AML-193 (cell line): ENCODE measurements at places on chromosomes 2 and 18.

- no peak for DNase-seq
These were observed 340.4 kb downstream of the NRXN1 start for GRCh38 chr2:50691513-50691912.

DNA sequence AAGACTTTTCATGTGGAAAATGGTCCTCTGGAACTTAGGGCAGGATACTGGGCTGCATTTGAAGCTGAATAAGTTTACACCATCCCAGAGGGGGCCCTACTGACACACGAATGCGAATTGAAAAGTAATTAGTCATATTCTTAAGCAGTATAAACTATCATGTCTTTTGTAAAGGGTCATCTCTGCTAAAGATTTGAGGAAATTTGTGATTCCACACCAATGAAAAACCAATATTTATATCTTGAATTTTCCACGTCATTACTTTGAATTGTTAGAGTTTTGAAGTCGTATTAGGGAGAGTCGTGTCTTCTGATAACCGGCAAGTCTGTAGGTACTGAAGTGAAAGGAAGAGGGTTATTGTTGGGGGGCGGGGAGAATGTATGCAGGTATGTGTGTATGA, 4.1 kb upstream of the OTX1 start:
- DNase-seq: no peak

DNA sequence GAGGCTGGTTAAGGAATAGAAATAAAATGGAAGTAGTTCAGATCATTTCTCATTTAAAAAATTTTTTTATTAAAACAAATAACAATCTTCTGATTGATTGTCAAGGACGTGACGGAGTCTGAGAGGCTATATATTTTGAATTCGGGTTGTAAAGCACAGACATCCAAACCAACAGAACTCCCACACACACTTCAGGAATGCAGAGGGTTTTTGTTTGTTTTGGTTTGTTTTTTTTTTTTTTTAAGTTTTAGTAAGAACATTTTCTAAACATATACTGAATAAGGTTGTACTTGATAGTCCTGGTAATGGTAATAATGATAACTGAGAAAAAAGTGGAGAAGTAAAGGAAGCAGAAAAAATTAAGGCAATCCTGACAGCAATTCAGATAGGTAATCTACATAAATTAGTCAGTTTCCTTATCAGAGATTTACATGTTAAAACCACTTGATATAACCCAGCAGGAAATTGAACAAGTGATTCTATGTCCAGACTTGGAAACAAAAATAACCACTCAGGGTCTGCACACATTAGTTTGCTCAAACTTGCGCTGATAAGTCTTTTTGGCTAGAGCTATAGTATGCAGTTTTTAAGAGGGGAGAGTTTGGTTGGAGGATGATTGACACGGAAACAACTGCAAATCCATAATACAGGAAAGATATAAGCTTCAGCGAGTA, 51.5 kb upstream of the CTAGE1 start:
- no peak for DNase-seq

DNA sequence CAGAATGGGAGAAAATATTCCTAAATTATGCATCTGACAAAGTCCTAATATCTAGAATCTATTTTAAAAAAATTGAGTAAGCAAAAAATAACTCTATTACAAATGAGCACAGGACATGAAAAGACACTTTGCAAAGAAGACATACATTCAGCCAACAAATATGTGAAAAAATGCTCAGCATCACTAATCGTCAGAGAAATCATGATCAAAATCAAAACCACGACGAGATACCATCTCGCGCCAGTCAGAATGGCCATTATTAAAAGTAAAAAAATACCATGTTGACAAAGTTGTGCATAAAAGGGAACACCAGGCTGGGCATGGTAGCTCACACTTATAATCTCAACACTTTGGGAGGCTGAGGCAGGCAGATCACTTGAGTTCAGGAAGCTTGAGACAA, 63.5 kb downstream of the EVA1A start:
- DNase-seq: no peak

- DNase-seq: no peak
These were observed 96.2 kb upstream of the B3GNT7 start for GRCh38 chr2:231299267-231299666.

DNA sequence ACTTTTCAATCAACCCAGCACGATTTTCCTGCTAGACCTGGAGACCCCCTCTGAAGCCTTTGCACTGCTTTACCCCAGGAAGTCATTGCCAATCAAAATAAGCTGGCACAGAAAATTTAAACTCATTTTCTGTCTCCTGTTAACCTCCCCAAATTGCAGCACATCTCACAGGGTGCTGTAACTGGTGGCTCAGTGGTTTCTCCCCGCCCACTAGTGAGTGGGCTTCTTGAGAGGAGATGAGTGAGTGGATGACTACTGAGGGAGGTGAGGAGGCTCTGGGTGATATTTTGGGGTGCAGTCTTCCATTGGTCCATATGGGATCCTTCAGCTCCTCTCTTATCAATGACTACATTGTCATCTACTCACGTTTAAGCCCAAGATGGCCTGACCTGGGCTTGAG, 239.8 kb upstream of the HS6ST1 start:
- DNase-seq: no peak

DNA sequence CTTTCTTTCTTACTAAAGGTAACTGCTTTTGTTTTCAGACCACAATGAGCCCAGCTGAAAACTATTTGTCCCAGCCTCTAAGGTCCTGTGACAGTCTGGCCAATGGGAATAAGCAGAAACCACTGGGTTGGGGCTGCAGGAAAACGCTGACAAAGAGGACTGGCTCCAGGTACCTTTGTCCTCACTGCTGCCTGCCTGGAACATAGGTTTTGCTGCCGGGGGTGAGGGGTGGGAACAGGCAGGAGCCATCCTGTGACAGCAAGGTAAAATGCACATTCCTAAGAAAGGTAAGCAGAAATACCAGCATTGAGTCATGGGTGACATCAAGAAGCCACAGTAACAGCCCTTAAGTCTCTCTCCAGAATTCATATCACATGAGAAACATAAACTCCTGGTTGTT, 21.6 kb downstream of the PTPN2 start:
- no peak for DNase-seq

- no peak for DNase-seq
These were observed 202.5 kb downstream of the CTNNA2 start for GRCh38 chr2:79715338-79715737.

DNA sequence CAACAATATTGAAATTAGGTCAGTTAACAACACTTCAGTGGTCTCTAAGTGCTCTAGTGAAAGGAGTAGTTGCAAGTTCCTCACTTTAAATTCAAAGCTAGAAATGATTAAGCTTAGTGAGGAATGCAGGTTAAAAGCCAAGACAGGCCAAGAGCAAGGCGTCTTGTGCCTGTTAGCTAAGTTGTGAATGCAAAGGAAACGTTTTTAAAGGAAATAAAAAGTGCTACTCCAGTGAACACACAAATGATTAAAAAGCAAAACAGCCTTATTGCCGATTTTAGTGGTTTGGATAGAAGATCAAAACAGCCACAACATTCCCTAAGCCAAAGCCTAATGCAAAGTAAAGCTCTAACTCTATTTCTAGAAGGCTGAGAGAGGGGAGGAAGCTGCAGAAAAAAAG, 44.7 kb downstream of the ANTXR1 start:
- no peak for DNase-seq

GRCh38 chr2:58715344-58715743, 474.2 kb upstream of the FANCL start:
- DNase-seq: no peak

DNA sequence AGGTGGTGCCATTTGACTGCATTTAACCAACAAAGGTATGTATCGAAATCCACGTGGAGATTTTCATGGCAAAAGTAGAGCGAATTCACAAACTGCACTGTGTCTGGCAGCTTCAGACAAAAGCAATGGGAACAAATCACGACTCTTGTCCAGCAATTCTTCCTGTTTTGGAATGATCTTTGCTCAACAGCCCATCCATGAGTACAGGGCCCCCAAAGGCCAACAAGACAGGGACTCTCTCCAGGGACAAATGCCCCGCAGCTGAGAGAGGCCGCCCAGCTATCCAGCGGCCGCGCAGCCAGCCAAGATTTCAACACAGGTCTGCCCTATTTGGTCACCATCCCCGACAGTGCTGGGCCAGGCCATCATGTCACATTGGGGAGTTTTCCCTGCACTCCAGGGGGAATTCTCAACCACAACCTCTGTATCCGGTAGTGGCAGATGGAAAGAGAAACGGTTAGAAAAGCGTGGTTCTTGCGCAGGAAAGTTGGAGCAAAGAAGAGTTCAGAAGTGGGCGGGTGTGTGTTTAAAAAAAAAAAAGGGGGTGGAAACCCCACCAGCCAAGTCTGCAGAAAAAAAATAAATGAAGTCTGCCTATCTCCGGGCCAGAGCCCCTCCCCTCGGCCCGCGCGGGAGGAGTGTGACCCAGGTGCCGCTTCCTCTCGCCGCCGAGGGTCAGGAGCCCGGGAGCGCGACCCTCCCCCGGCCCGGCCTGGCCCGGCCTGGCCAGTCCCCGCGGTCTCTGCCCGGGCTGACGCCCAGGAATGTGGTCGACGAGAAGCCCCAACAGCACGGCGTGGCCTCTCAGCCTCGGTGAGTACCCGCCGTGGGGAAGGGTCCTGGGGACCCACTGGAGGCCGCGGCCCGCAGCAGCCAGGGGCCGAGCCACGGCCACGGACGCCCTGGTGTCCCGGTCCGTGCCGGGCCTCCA, at the start of gene GYPC:
GYPC (plus strand) TSS at position 659 of the 931 bp plus-strand sequence; CDS start at position 765, 106 bp downstream.
- DNase-seq: peak; percentile 69

DNA sequence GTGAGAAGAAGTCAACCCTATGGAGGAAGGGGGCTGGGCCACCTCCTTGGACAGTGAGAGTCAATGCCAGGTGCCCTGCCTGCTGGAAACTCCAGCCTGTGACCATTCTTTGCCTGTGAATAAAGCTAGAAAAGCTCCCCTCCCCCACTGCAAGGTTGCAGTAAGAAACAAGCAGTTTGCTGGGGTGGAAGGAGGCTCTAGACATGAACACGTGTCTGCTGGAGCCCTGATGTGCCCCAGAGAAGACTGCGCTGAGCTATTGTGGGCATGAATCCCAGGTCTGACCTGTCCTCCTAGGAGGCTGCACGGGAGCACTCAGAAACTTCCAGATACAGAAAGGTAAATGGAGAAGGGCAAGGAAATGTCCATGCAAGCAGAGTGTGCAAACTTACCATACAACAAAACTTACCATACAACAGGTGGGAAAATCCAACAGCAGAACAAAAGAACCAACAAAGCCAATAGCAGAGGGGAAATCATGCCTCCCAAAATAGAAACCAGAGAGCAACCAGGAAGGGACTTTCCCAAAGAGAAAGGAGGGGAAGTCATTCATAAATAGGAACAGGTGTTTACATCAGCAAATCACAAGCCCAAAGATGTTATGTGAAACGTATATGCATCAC, 278.7 kb downstream of the BCL2 start:
- DNase-seq: no peak

DNA sequence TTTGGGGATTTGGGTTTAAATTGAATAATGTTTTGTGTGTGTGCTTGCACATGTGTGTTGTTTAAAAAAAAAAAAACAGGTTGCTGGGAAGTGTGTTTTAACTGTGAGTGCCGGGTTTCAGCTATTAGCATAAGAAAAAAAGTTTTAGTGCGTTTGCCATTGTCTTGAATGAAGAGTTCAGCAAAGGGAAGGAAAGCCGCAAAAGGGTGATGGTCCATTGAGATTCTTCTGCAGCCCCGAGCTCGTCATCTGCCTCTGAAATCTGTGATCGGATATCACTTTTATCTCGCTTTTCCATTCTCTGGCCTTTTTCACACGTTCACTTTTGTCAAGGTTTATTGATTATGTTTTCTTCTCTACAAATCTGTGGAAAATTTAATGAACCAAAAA, 4.7 kb downstream of the GLI2 start:
- no peak for DNase-seq

DNA sequence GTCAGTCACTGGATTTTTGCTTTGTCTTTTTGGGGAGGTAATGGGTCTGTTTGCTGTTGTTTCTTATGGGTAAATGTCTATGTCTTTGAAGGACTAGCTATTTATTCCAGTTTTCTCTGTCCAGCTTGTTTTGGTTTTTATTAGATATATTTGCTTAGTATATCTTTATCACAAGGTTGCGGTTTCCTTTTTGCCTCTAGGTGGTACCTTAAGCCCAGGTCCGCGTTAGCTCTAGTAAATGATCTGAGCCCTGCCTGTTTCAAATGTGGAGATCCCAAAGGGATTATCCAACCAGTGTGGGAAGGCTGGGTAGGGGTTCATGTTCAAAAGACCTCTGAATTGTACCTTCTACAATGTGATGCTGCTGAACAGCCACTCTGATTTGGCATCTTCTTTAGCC, 114.5 kb downstream of the MYO3B start:
- no peak for DNase-seq

DNA sequence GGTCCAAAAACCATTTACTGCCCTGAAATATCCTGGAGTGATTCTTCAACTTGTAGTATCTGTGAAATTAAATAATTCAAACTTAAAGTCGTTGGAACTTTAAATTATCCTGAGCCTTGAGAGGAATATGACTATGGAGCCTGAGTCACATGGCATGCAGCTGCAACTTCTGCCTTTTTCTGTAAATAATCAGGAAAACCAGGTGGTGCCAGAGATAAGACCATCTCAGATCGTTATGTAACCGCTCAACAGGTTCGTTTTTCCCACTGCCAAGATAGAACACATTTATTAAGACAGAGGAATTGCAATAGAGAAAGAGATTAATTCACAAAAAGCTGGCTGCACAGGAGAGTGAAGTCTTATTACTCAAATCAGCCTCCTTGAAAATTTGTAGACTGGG, 876.5 kb downstream of the SUCLG1 start:
- no peak for DNase-seq
